NCI-H2107 (cell line): ENCODE measurements at places on chromosomes 1 and 21.
A peak's percentile ranks its signal among the peaks of the same experiment; 100 is the strongest.

- DNase-seq: no peak
Observed at GRCh38 chr1:209505044-209505443, 78.5 kb upstream of the CAMK1G start.

DNA sequence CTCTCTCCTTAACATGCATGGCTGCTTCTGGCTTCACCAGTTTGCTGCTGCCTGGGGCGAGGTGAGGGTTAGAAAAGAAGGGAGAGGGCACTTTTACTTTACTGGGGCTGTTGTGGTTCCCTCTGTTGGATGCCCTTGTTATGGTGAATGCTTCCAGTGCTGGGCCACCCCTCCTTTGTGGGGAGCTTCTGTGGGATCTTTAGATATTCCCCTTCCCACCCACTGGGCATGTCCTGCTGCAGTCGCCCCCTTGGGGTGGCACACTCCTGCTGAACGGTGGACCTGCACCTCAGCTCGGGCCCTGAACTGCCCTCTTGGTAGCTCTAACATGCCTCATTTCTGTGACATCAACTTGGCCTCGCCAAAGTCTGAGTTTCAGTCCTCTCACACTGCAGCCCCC lies 6.0 kb downstream of the TNN start:
- no peak for DNase-seq

DNA sequence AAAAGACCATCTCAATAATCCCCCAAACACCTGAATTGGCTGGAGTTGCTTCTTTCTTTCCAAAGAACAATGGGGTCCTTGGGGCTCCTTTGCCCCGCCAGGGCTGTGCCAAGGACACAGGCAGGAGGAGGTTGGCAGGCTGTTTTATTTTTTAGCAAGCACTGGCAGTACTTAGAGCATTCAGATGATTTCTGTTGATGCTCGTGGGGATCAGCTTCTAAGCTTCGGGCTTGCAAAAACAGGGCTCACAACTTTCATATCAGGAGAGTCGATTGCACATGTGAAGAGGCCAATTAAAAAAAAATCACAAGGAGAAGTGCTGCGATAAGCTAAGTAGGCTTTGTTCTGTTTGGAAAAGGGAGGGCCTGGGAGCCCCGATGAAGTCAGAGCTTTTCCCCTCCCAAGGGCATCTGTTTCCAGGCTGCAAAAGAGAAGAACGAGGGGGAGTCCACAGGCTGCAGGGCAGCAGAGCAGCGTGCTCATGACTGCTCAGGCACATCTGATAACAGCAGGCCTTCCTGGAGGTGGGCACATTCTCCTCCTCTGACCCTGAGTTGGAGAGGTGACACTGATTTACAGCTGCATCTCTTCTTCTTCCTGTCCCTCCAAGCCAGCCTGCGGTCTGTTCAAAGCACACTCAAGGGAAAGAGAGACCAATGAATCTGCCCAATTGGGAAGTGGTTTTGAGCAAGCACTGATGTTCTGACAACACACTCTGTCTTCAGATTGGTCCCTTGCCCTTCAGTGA lies 27.3 kb upstream of the BCAR3 start:
- DNase-seq: peak; percentile 63

- DNase-seq: no peak
Observed at GRCh38 chr1:166017395-166017794, 149.4 kb downstream of the FAM78B start.

DNA sequence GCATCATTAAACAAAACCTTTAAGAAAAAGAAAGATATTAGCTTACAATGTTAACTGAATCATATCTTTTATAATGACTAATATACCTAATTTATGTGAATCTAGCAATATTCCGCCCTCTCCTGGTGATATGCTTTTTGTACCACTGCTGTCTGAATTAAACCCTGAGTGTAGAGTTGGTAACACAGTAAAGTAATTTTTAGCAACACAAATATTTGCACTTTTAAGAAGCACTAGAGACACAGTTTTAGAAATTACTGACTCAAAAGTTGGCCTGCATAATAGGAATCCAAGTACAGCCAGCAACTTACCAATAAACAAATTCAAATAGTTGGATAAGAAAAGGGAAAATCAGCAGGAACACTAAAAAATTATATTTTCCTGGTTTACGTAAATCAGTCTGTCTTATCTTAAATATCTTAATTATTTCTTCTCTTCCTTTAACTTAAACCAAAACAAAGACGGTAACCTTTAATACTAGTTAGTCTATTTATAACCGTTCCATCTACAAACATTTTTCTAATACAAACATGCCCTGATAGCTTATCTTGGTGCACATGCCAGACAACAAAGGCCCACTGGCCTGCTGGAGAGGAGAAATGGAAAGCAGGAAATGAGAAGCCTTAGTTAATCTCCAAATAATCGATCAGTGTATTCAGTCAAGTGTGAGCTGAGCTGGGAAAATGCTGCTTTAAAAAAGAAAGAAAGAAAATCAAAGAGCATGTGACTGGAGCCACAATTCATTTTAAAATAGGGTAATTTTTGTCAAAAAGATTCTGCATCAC lies 246.0 kb downstream of the RERE start:
- no peak for DNase-seq

GRCh38 chr1:33560680-33561079 lies 88.2 kb downstream of the ZSCAN20 start:
- DNase-seq: no peak

DNA sequence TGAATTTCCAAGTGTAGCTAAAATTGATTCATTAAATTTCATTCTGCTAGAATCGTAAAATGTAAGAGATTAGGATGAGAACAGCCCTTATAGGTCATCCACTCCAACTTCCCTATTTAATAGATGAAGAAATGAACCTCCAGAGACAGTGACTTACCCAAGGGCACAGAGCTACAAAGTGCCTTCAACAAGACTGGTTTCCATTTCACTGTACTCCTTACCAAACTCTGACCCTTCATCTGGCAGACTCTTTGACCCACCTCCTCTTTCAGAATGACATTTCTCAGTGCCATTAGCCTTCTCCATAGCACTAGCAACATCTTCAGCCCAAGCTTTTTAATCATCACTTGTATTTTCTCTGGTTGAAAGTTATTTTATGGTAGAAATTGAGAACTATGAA lies 161.3 kb downstream of the NEK7 start:
- no peak for DNase-seq

DNA sequence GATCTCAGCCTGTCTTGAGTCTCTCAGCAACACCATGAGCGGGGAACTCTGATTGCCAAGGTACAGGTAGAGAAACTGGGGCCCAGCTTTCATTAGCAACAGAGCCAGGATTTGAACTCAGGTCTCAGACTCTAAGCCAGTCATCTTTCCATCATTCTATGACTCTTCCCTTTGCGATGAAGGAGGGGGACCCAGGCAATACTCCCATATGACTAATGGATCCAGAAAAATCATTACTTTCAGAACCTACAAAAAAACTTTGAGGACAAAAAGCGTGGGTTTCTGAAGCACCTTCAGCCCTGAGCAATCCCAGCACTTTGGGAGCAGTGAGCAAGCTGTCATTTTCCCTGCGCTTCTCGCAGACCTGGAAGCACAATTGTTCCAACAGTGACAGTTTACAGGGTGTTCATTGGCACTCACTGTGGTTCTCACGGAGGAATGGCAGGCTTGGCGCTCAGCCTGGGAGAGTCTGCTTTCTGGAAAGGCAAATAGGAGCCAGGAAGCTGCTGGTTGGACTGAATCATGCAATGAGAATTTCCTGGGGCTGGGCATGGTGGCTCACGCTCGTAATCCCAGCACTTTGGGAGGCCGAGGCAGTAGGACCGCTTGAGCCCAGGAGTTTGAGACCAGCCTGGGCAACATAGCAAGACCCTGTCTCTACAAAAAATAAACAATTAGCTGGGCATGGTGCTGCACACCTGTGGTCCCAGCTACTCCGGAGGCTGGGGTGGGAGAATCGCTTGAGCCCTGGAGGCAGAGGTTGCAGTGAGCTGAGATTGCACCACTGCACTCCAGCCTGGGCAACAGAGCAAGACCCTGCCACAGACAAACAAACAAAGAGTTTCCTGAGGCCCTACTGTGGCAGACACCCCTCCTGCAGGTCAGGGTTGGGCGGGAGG lies 40.1 kb downstream of the SLC2A7 start:
- DNase-seq: no peak

DNA sequence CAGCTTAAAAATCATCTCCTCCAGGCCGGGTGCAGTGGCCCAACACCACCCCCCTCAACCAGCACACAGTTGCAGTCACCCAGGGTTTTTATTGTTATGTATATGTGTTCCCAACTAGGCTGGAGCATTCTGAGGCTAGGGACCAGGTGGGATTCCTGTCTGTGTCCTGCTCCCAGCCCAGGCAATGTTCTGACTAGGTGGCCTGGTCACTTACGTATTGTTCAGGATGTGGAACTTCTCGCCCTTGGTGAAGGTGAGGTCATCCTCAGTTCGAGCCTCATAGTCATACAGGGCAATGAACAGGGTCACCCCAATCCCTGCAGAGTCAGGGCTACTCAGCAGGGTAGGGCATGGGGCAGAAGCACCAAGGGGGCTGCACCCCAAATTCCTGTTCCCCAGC lies 12.2 kb downstream of the FGR start:
- DNase-seq: no peak

DNA sequence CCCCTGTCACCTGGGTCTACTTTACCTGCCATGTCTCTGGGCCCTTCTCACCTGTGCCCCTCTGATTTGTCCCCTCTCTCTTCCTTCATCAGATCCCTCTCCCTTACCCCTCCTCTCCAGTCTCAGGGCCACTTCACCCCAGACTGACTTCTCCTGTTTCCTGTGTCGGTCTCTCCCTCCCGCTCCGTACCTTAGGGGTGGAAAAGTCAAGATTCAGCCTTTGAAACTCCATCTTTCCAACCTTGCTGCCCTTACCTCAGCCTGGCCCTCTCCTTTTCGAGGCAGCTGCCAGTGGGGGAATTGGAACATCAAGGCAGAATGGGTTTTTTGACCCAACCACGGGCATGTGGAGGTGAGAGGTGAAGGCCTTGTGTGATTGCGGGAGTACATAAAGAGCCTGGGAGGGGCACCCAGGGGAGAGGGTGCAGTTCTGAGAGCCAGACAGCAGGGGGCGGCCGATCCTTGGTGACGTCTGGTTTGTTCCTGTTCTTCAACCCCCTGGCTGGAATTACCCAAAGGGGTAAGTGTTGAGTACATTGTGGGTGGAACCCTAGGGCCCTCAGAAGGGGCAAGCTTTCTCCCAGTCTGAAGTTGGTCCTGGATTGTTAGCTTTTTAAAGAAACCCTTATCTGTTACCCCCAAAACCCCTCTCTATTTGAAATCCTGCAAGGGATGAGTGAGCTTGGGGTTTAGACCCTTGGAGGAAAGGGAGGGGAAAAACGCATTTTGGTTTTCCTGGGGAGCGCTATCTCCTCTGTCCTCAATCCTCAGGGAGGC lies 12.3 kb upstream of the DMBX1 start:
- peak; percentile 58 for DNase-seq

GRCh38 chr1:85116856-85117255 lies 68.6 kb upstream of the MCOLN3 start:
- no peak for DNase-seq

- no peak for DNase-seq
Observed at GRCh38 chr1:55639526-55639925, 424.4 kb upstream of the USP24 start.

DNA sequence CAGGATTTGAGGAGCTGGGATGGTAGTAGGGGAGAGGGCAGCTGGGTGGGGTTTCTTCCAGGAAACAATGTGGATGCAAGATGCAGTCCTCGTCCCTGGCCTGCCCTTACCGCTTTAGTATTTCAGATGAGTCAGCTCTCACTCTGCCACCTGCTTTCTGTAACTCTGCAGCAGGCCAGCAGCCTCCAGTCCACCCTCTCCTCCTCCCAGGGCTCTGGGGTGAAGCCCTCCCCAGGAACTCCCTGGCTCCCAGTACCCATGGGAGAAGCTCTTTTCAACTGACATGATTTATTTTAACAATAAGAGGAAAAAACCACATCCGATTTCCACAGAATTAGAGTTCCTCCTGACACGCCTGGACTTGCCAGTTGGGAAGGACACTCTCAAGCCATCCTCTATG lies 39.0 kb upstream of the IL20 start:
- DNase-seq: peak; percentile 46

DNA sequence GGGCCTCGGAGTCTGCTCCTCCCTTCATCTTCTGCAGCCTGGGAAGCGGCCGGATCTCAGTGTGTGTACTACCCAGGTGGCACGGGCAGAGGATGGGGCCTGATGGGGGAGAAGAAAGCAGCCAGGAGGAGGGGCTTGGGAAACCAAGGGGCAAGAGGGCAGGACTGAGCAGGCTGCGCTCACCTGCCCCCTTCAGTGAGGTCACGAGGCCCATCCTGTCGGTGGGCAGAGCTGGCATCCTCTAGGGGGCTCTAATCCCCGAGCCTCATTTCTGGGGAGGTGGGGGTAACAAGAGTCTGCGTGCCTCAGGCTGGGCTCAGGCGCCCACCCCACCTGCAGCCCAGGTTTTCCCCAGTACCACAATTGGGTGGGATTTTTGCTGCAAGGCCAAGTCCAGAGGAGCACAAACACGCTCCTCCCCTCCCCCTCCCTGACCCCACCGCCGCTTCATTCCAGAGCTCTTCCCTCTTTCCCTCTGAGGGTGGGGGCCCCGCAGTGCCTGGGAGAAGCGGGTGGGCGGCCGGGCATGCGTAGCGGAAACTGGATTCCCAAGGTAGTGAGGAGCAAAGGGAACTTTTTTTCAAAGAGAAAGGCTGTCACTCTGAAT lies 1.8 kb upstream of the WNT3A start:
- no peak for DNase-seq

- no peak for DNase-seq
Observed at GRCh38 chr1:41957568-41957967, 38.8 kb upstream of the HIVEP3 start.

DNA sequence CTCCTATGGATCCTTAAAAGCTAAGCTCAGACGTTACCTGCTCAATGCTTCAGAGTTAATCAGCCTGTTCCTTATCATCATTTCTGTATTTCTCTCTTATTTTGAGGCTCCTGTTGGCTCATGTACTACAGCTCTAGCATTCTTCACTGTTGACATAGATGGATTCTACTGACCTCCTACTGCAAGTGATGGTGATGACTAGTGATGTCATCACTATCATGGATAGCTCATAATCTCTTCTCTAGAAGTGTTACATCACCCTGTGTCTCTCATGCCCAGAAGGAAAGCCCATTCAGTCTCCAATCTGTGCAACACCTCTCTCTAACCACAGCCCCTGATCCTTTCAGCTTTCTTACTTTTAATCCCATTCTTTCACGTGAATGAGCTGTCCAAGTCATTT lies 168.2 kb upstream of the DPT start:
- DNase-seq: no peak

GRCh38 chr1:1832166-1832565 lies 53.9 kb upstream of the NADK start:
- DNase-seq: no peak

GRCh38 chr1:118250232-118250631 lies 65.2 kb upstream of the SPAG17 start:
- DNase-seq: no peak

- no peak for DNase-seq
Observed at GRCh38 chr1:66930823-66931174, 6.0 kb downstream of the MIER1 start.

GRCh38 chr1:190940951-190941350 lies 463.3 kb upstream of the BRINP3 start:
- DNase-seq: no peak

- no peak for DNase-seq
Observed at GRCh38 chr1:7591565-7591964, 179.5 kb upstream of the VAMP3 start.

GRCh38 chr1:228150120-228150460 lies 360 bp downstream of the GJC2 start:
- no peak for DNase-seq
